ENCODE measurements at places on chromosomes 16 and 17.

DNA sequence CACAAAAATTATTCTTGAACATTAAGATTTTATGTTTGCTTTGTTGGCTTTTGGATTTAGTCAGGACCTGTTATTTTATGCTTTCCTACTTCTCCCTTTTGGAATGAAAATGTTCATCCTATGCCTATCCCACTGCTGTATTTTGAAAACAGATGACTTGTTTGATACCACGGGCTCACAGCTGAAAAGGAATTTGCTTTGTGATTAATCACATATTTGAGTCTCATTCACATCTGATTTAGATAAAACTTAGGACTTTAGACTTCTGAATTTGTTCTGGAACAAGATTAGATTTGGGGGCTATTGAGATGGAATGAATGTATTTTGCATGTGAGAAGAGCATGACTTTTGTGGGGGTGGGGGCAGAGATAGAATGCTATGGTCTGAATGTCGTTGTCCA lies 1012.6 kb downstream of the CDH11 start:
- no peak for DNase-seq

DNA sequence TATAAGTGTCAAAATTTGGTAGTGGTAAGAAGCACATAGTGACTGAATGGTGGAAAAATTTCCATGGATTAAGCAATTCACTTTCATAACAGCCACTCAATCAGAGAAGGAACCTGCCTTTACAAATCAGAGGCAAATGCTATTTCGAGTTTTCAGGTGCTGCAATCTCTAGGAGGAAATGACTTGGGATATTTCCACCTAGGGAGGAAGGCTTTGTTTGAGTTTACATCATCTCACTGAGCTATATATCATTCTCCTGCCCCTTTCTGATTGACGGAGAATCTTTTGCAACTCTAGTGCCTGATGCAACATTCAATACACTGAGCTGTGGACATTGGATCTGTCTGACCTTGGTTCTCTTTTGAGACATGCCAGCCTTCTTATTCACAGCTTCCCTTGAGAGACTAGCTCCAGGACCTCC lies 26.3 kb downstream of the MARCHF10 start:
- DNase-seq: no peak

GRCh38 chr16:64900019-64900418 lies 221.8 kb downstream of the CDH11 start:
- DNase-seq: no peak

GRCh38 chr17:42422412-42422957 lies 571 bp downstream of the CAVIN1 start:
- DNase-seq: peak; percentile 68

GRCh38 chr17:3546997-3547396 lies 10.6 kb downstream of the TRPV3 start:
- DNase-seq: no peak

DNA sequence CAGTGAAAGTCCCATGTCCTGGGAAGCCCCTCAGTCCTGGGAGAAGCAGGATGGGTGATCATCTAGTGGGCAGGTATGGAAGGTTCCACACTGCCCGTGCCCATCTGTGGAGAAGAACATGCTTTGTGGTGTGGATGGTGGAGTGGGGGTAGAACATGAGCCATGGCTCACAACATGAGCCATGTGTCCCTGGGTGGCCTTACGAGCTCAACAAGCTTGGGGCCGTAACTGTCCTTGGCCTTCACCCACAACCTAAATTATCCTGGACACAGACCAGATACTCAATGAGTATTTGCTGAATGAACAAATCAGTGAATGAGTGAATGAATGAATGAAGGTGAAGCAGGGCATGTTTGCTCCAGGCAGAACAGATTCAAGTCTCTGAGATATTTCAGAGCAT lies 13.5 kb downstream of the SOX8 start:
- DNase-seq: peak; percentile 77

GRCh38 chr16:17529982-17530760 lies 59.4 kb upstream of the XYLT1 start:
- DNase-seq: peak; percentile 13

DNA sequence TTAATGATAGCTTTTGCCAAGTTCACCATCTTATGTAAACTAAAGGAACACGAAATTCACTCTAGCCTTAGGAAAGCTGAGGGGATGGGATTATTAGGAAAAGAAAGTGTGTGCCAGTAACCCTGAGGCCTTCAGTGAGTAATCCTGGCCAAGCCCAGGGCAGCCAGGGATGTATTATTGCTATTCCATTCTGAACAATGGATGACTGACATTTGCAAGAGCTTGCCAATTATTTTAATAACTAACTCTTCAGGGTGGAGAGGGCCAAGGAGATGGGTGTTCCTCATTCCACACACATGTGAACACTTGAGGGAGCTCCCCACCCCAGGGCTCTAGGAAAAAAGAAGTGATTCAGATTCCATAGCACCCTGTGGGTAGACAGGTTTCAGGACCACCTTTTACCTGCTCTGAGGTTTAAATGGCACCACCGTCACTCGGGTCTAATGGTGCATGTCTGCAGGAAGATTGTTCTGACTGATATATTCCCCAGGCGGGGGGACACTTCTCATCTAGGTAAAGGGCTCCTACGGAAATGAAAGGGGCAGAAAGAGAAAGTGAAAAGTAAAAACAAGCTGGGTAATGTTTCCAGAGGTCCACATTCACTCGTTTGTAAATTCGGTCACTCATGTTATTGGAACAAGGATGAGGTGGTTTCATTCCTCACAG lies 41.5 kb downstream of the TK2 start:
- no peak for DNase-seq

DNA sequence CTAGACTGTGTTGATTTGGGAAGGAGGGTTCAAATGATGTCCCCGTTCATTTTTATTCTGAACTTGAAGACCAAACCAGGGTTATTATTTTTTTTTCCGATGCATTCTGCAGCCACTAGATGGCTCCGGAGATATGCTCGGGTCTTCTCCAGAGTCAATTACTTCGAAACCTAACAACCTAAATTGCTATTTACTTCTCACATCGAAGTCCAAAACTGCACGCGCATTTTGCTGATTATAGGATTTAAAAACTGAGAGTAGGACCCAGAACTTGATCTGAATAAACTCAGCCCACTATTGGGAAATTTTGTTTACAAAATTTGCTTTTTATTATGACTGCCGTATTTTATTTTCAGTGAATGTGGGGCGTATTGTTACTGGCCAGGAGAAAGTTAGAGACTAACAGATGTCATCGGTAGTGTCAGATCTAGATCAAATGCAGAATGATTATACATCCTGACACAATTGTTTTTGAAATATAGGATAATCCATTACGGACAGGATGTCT lies 263.8 kb downstream of the HS3ST3A1 start:
- peak; percentile 61 for DNase-seq

DNA sequence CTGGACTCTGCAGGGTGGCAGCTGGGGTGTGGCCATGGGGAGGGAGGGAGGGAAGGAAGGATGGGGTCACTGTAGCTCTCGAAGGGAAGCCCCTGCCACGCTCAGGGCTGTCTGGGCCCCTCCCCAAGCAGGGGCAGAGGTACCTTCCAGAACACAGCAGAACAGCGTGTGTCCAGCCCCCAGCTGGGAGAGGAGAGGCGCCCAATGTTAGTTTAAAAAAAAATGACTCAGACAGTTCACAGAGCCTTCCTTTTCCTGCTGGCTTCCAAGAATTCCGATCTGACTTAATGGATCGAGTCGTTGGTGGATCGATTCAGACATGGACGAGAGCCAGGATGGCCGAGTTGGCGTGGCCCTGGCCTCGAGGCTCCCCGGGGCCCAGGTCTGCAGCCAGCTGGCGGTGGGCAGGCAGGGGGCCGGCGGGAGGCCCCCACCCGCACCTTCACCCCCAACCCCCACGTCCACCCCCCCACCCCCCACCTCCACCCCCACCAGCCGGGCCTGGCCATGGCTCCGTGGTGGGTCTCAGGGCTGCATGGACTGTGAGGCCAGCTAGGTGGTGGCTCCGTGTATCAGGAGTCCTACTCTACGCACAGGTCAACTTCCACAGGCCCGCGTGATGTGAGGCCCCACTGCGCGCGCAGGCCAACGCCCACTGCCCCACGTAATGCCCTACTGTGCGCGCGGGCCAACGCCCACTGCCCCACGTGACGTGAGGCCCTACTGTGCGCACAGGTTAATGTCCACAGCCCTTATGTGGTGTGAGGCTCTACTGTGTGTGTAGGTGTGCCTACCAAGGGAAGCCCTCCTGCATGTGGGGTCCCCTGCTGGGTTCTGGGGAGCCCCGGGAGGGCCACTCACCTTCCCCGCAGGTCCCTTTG lies 21.8 kb downstream of the CACNA1H start:
- DNase-seq: no peak

DNA sequence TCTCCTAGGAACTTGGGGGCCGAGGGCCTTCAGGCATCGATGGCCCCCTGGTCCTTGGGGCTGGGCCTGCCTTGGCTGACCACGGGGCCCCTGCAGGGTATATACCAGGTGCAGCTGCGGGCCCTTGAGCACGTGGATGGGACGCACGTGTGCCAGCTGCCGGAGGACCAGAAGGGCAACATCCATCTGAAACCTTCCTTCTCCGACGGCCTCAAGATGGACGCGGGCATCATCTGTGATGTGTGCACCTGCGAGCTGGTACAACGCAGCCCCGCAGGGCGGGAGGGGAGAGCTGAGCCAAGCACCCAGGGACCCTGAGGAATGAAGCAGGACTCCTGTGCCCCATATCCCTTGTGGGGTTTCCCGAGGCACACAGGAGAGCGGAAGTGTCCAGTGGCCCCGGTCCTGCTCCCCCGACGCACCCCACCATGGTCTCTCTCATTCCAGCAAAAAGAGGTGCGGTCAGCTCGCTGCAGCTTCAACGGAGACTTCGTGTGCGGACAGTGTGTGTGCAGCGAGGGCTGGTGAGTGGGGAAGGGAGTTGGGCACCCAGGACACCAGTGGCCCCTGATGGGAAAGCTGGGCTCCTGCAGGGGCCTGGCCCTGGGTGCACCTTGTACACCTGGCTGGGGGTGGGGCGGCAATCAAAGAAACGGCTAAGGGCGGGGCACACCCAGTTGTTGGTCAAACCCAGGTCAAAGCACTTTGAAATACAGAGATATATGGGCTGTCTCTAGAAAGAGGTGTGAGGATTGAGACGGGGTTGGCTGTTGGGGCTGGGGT lies 10.6 kb downstream of the ITGB4 start:
- DNase-seq: no peak

DNA sequence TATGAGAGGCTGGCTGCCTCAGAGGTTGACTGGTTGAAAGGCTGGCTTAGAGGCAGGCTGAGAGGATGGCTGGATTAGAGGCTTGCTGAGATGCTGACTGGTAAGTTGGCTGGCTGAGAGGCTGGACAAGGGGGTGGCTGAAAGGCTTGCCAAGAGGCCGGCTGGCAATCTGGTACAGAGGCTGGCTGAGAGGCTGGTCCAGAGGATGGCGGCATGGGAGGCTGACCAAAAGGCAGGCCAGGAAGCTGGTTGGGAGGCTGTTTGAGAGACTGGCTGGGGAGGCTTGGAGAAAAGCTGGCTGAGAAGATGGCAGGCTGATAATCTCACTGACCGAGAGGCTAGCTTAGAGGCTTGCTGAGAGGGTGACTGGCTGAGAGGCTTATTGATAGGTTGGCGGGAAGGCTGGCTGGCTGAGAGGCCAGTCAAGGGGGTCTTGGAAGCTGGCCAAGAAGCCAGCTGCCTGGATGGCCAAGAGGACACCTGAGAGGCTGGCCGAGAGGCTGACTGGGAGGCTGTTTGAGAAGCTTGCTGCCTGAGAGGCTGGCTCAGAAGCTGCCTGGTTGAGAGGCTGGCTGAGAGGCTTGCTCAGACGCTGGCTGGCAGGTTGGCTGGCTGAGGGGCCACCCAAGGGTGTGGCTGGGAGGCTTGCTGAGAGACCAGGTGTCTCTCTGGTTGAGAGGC lies 34.2 kb upstream of the ACSM2B start:
- DNase-seq: no peak

DNA sequence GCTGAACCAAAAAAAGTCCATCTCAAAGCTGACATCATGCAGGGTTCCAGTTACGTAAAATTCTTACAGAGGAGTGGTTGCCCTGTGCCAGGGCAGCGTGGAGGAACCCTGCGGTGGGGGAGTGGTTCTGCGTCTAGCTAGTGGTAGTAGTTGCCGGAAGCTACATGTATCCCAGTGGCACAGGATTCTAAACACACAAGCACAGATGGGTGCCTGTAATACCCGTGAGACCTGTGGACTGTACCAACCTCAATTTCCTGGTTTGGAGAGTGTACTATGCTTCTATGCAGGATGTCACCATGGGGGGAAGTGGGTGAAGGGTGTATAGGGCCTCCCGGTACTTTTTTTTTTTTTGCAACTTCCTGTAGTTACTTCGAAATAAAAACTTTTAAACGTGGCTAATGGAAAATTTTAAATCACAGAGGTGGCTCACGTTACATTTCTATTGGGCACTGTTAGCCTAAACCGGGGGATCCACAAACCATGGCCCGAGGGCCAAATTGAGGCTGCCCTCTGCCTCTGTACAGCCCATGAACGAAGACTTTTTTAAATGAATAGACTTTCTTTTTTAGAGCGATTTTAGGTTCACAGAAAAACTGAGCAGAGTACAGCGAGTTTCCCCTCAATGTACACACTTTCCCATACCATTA lies 38.5 kb downstream of the TBC1D16 start:
- no peak for DNase-seq

GRCh38 chr16:53374800-53375199 lies 59.5 kb upstream of the RBL2 start:
- no peak for DNase-seq

DNA sequence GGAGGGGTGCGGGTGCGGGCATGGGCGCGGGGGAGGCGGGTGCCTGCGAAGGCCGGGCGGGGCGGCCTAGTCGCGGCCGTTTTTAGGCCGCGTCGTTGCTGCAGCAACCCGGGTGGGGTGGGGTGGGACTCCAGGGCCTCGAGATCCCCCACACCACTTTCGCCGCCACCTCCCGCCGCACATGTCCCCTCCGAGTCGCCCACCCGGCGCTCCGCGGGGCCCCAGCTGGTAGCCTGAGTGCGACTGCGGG lies 11.3 kb downstream of the TBX2 start:
- no peak for DNase-seq

DNA sequence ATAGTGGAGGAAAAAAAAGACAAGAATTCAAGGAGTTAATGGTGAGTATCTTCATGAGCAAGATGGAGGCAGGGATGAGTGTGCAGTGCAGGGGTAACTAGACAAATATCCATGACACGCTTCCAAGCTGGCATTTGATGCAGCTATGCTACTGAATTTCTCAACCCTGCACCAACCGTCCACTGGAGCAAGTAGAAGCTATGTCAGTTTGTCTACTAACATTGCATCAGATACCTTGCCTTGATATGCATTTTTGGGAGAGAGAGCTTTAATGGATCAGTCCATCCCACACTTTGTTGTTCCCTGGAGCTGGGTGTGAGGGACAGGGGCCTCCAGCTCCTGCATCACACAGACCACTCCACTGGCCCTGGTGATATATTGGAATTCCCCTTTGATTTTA lies 16.4 kb downstream of the CCL11 start:
- no peak for DNase-seq
